ENCODE measurements at places on chromosomes 4 and X. TPM values are rescaled to one million over a fixed set of nuclear protein-coding genes. Genes with fewer than 3 reads are reported as not detected.

DNA sequence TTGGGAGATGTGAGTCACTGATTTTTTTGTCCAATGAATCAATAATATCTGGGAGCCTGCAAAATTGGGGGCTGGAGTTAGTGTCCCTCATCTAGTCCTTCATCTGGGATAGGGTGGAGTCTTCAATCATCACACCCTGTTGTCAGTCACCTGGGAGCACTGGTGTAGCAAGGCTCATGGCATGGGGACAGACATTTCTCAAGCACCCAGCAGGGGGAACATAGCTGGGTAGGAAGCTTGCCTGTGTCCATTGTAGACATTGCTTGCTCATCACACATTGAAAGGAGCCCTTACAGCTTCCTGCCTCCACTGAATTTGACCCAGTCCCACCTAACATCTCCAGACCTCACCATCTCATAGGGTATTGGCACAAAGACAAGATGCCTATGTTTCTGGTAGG, 61.2 kb downstream of the SEL1L3 start:
- no peak for DNase-seq

DNA sequence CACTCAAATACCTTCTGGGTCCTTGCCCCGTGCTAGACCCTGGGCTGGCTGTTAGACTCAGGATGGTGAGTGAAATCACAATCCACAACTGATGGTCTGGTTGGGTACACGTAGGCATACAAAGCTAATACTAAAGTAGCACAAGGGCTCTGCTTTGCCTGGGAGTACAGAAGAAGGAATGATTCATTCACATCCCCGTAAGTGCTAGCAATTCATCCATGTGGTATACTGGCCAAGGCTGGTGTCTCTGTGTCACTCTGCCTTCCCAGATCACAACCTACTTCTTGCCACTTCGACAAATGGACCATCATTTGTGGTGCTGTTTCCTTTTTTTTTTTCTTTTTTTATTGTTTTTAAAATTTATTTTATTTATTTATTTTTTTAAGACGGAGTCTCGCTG, 19.7 kb upstream of the RBM47 start:
- no peak for DNase-seq

GRCh38 chr4:99062120-99062519, 26.5 kb downstream of the ADH5 start:
- DNase-seq, result no peak

- peak; percentile 60 for DNase-seq
These were observed 175.7 kb upstream of the BCOR start for GRCh38 chrX:40273356-40274050.

DNA sequence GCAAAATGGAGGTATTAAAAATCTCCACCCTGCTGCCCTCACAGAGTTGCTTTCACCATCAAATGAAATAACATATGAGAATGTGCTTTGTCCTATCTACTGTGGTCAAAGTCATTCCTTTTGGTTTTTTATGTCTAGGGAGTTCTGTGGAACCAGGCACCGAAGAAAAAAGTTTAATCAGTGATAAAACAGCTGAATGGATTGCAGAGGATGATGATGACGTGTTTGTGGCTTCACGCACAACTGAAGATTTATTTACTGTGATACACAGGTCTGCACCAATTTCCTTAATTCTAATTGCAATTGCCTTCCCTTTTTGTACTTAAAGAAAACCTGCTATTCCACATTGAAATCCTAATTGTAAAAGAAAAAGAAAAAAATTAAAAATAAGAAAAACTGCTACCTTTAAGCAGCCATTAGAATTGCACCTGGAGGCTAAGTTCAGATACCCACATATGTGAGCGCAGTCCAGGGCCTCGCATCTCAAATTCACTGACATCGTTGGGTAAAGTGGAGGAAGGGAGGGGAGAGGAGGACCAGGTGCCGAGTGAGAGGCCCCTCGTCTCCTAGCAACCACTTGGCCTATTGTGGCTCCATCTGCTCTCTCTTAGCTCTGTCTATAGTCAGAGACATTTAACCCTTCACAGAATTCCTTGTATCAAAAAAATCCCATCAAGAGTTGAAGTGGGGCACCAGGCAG, 10.5 kb upstream of the RTL5 start:
- DNase-seq, result no peak

GRCh38 chrX:55488006-55488592, 1.5 kb downstream of the USP51 start:
- no peak for DNase-seq

- no peak for DNase-seq
These were observed 170.9 kb upstream of the CASK start for GRCh38 chrX:42094218-42094617.

Gene POF1B
- total RNA-seq, result 3.4 TPM

Gene BTC
- total RNA-seq, result 3.4 TPM

All from upper lobe of right lung (tissue), 1 donor.